ENCODE measurements at places on chromosomes 12 and 14. TPM values are rescaled to one million over a fixed set of nuclear protein-coding genes. Genes with fewer than 3 reads are reported as not detected.
A peak's percentile ranks its signal among the peaks of the same experiment; 100 is the strongest.

SPX gene
- total RNA-seq, result 2.6 TPM

- DNase-seq, result no peak
These were observed 68.4 kb upstream of the FLRT2 start for GRCh38 chr14:85461432-85462133.

DNA sequence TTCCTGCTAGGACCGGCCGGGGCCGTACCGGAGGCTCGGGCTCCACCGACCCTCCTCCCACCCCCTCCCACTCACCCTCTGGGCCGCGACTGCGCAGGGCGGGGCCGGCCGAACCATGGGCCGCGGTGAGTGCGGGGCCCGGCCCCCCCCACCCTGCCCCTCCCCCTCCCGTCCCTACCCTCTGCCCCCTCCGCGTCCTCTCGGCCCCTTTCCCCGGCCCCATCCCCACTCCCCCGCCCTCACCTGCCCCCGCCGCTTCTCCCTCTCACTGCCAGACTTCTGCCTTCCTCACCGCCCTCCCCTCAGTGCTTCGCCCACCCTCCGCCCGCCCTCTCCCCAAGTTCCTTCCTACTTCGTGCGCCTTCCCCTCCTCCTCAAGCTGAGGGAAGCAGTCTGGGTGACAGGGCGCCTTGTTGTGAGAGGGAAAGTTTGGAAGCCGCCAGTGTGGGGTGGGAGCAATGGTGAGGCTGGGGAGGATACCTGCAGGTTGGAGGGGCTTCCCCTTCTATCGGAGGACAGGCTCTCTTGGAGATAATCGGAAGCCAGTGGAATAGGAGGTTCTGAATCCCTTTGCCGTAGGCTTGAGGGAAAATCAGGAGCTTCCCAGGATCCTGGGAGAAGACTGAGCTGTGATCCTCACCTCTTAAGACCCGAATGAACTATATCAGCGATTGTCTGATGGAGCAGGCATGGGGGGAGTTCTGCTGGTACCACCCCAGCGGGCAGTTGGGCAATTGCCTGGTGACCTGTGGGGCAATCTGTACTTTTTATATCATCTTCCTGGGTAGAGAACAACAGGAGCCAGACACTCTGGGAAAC lies 472 bp downstream of the MBD6 start:
- peak; percentile 67 for DNase-seq

DNA sequence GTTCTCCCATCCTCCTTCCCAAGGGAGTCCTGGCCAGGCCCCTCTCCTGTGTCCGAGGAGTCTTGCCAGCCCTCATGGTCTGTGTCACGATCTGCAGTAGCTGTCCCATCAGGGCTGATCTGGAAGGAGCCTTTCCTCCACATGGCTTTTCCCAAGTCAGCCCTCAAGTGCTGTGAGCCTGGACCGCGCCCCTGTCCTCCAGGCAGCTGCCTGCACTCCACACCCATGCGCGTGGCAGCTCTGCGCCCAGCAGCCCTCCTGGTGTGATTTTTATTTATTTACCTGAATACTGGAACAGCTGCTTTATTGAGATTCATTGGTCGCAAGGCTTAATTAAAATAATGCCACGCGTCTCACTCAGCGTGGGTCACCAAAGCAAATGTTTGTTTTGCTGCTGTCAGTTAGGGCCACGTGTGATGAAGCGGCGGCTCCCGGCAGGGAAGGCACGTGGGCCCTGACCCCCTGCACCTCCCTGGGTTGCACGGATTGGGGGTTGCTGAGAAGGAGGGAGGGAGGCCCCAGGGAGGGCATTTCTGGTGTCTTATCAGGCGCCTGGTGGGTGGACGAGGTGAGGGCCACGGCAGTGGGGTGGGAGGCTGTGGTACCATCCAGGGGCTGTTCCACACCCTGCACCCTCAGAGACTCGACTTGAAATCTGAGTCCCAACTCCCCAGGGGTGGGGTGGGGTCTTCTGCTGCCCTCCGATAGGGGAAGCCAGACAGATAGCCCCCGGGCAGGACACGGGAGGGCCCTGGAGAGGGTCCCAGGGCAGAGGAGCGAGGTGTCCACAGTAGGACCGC lies 206.3 kb upstream of the C14orf180 start:
- DNase-seq, result no peak

GRCh38 chr14:59897757-59898383 lies 22.1 kb upstream of the LRRC9 start:
- peak; percentile 31 for DNase-seq

ATXN7L3B gene
- 22.5 TPM for total RNA-seq

GRCh38 chr14:88592031-88592430 lies 29.2 kb downstream of the ZC3H14 start:
- no peak for DNase-seq

TMTC1 gene
- total RNA-seq, result 49.5 TPM

RPL41 gene
- 2,337 TPM for total RNA-seq

DNA sequence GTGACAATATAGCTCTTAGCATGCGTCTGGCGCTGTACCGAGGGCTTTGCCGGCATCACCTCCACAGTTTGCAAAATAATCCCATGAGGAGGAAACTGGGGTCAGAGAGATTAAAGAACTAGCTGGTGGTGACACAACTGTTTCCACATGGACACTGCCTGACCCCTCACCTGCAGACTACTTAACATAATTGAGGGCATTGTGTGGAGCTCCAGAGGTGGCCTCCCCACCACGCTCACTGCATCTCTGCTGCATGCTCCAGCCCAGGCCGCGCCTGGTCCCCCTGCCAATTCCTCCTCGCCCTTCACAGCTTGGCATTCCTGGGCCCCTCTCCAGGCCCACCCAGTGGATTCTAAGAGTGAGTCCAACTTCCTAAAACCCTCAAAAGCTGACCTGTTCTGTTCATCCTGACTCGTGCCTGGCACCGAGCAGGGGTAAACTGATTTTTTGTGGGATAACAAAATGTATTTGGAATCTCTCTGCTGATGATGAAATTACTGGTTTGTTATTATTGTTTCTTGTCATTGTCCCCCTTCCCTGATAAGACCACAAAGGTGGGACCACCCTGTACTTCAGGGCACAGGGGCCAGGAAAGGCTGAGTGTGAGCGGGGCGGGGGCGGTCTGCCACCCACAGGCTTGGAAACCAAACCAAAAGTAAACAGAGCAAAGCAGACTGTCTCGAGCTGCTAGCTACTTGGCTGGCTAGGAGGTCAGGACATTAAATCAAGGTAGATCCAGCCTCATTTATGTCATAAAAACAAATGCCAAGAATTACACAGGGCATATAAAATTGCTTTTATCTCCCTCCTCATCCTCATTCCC lies 40.6 kb downstream of the CHGA start:
- no peak for DNase-seq

DNA sequence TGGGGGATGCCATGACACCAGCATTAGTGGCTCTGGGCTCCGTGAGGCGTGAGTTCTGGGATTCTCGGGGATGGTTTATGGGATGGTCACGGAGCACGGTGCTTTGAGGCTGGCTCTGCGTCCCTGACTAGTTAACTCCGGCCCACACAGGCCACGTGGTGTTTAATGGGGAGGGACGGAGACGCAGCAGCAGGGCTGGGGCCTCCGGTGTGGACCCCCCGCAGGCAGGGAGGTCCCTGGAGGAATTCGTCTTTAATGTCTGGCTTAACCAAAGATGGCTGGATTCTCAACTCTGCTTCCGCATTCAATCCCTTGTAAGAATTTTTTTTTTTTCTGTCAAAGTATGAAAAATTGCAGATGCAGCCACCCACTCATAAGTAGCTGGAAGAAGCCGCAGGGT lies 86.4 kb upstream of the RFLNA start:
- DNase-seq, result no peak

DNA sequence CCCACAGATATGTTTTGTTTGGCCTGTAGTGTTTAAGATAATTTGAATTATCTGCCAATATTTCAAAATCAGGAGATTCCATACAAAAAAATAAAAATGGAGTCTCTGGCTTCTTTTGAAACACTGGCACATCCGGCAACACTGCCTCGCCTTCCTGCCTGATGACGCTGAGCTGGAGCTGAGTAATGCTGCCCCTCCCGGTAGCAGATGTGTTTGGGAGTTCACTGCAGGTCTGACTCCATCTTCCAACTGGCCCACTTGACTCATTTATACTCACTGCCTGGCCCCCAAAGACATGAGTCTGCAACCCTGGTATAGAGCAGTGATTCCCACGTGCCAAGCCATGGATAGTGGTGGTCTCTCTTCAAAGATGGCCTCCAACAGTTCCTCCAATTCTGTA lies 7.4 kb downstream of the CIT start:
- DNase-seq, result peak; percentile 62

- no peak for DNase-seq
These were observed 22.6 kb upstream of the CRACR2A start for GRCh38 chr12:3775385-3776035.

GRCh38 chr14:64012003-64012402 lies 159.2 kb downstream of the SYNE2 start:
- DNase-seq, result no peak

- no peak for DNase-seq
These were observed 93.3 kb downstream of the CIT start for GRCh38 chr12:119783787-119784186.

TMEM52B gene
- total RNA-seq, result not detected

RPGRIP1 gene
- total RNA-seq, result 0.26 TPM

BIN2 gene
- 4.0 TPM for total RNA-seq

DNA sequence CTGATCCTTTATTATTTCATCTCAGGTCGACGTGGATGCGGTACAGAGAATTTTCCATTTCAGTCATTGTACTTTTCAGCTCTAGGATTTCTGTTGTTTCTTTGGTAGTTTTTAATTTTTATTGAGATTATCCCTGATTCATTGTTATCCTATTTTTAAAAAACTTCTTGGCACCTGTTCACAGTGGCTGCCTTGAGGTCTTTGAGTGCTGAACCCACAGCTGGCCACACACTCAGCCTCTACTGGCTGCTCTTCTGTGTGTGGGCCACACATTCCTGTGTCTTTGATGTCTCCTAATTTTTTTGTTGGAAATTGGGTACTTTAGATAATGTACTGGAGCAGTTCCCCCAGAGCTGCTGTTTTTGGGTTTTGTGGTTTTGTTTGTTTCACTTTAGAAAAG lies 37.7 kb upstream of the ASPG start:
- DNase-seq, result no peak

DNA sequence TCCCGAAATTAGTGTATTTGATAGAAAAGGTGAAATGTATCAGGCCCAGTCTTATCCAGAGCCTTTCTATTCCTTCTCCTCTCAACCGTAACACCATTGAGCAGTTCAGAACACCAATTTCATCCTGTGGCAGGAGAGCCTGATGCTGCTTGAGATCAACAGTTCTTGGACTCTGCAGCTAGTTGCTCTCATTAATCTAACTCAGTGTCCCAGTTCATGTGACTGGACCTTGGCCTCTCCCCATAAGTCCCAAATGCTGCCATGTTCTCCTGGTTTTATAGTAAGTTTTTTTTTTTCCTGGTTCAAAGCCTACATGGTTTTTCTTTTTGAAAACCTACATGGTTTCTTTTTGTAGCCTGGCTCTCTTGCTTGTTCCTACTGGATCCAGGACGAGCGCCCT lies 293.9 kb downstream of the ITPR2 start:
- DNase-seq, result no peak

RPS26 gene
- total RNA-seq, result 47.1 TPM

DNA sequence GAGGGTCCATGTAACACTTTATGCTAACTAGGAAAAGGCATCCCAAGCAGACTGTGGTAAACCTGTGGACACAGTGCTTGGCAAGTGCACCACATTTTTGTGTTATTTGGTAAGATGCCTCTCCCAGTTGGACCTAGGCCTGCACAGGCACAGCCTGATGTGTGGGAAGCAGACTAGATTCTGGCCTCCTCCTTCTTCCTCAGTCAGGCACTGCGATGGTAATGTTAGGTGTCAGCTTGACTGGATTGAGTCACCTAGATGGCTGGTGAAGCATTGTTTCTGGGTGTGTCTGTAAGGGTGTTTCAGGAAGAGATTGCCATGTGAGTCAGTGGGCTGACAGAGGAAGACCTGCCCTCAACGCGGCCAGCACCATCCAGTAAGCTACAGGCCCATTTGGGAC lies 25.3 kb upstream of the RHOJ start:
- no peak for DNase-seq

GRCh38 chr12:80805106-80805505 lies 88.4 kb downstream of the MYF5 start:
- DNase-seq, result no peak

GRCh38 chr14:106547735-106548434 lies 1021.5 kb downstream of the TMEM121 start:
- no peak for DNase-seq

SIX4 gene
- 3.8 TPM for total RNA-seq

ACVRL1 gene
- total RNA-seq, result 65.2 TPM

DNA sequence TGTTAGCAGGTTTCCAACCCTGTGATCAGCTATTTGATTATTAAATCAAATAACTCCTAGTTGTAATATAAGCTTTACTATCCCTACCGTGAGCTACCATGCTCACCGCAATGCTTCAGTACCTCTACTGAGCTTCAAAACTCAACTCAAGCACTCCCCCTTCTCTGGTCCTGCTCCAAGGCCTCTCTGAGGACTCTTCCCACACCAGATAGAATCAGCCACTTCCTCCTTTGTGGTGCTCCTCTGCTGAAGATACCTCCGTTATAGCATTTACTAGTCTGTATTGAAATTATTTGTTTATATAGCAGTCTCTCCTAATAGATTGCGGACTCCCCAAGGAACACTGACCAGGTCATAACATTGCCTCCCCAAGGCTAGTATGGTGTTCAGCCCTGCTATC lies 17.5 kb downstream of the AREL1 start:
- DNase-seq, result no peak

GRCh38 chr14:92690171-92691011 lies 58.0 kb downstream of the LGMN start:
- DNase-seq, result no peak

CPSF6 gene
- 34.5 TPM for total RNA-seq

ABCC9 gene
- total RNA-seq, result 46.7 TPM

DNA sequence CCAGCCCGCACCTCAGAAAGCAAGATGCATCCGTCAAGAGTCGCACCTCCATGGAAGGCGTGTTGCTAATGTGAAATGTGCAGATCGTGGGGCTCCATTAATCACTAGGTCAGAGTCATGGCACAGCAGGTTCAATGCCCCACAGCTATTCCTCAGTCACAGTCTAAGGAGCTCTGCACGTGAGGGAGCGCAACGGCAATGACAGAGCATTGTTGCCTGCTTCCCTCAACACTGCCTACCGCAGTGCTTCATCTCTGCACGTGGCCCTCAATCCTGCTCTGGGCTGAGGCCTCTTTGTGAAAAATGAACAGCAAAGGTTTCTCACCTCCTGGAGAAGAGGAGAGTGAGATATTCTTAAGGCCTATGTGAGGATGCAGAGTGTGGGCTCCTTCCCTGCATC lies 995.2 kb upstream of the TMEM132C start:
- no peak for DNase-seq

- DNase-seq, result no peak
These were observed 1088.8 kb downstream of the FSCB start for GRCh38 chr14:43418324-43418723.

CSRP2 gene
- 20.5 TPM for total RNA-seq

GRCh38 chr12:111443586-111443985 lies 37.9 kb downstream of the SH2B3 start:
- no peak for DNase-seq

DNA sequence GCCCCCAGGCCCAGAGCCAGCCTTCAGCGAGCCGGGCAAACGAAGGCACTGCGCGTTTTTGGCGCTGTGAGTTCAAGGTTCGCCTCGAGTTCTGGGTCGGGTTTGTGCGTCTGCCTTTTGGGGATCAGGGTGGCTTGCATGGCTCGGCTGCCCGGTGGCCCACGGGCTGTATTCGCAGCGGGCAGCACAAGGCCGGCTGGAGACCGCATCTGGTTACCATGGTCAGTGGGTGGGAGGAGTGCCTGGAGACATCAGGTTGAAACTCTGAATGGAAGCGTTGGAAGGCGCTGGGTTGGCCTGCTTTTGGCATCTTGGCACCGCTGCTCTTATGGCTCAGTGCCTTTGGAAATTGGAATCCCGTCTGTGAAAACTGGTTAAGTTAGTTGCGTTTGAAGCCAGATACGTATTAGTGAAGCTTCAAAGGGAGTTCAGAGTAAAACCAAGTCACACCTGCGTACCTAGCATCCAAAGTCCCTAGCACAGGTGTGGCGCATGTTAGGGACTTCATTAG lies 50.9 kb downstream of the SNAPC1 start:
- DNase-seq, result no peak
